ENCODE measurements at places on chromosomes 5 and 9.

GRCh38 chr5:174337276-174338184, 292.0 kb downstream of the NSG2 start:
- no peak for DNase-seq

- DNase-seq, result no peak
These were observed 52.6 kb upstream of the TNC start for GRCh38 chr9:115170358-115171073.

GRCh38 chr9:102534031-102534430, 461.1 kb upstream of the CYLC2 start:
- no peak for DNase-seq

- no peak for DNase-seq
These were observed 2217.4 kb upstream of the WWC1 start for GRCh38 chr5:166073901-166074581.

DNA sequence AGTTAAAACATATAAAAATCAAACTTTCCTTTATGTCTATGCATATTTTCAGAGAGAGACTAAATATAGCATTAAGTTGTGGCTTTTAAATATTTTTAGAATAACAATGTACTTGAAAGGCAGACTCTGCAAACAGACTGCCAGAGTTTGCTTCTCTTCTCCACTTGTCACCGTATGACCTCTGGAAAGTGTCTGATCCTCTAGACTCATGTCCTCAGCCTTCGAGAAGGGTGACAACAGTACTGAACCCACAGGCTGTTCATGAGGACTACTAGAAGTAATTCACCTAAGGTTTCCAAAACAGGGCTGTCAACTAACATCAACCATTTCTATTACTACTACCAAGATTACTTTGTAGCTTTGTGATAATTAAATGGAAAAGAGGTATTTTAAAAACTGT, 167.7 kb upstream of the TBCA start:
- DNase-seq, result no peak

- no peak for DNase-seq
These were observed 11.1 kb downstream of the GPR21 start for GRCh38 chr9:123044586-123044985.

DNA sequence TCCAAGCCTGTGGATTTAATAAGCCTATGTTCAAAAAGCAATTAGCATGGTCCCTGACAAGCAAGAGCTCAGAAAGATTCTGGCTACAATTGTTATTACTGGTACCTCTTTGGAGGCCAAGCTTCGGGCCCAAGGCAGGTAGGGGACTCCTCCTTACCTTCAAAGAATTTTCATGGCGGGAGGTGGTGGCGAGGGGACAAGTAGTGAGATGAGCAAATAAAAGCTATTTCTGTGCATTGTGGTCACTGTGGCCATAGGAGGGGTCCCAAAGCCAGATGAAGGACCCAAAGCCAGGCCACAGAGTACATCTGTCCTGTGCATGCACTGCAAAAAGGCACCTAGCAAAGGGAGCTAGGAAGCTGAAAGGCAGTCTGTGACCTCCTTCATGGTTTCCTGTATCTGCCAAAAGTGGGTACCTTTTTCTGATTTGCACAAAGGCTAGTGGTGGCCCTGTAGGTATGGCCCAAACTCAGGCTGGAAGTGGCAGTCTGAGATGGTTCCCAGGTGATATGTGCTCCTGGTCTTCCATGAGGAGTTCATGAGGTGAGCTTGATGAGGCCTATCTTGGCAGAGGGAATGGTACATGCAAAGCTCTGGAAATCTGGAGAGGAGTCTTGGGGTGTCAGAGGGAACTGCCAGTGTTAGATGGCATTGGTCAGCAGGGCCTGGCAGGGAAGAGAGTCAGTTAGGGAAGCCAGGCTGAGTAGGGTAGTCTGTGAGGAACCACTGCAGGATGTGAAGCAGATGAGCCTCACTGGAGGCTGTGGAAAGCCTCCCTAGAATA, 3.3 kb upstream of the CXXC5 start:
- DNase-seq, result no peak

DNA sequence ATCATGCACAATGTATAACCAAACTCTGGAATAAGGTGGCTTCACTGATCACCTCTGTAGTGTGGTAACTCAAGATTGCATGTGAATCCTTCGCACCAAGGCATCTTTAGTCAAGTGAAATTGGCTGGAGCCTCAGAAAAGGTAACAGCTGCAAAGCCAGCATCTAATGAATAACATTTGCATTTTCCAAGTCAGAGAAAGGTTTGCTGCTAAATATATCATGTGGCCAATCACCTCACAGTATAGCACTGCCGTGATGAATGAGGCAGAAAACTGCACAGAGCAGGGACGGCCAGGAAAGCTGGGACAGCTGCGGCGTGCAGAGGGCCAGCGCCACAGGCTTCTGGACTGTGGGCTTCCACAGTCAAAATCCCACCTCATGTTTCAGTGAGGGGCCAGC, 18.5 kb downstream of the MRPS27 start:
- DNase-seq, result no peak

DNA sequence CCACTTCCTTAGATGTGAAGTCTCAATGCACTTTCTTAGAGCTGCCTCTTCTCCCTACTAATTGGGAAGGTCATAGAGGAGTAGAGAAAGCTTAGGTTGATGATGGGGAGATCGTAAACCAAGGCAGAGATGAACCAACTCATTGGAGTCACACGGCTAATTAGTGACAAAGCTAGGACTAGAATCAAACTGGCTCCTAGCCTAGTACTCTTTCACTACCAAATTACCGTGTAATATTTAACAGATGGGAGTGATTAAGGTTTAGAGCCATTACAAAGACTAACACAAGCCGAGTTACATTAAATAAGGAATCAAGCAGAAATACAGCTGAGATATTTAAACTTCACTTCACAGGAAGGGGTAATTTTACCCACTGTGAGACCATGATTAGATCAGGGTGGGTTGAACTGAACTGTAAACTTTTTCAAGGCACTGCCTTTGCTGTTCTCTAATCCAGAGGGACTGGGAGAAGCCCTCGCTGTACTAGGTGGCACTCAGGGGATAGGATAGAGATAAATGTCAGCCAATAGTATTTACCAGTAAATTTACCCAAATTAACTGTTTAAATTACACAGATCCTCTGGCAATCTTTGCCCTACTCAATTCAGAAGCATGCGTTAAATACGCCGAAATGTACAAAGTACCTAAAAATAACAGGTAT, 166.4 kb upstream of the PIK3R1 start:
- DNase-seq, result no peak

DNA sequence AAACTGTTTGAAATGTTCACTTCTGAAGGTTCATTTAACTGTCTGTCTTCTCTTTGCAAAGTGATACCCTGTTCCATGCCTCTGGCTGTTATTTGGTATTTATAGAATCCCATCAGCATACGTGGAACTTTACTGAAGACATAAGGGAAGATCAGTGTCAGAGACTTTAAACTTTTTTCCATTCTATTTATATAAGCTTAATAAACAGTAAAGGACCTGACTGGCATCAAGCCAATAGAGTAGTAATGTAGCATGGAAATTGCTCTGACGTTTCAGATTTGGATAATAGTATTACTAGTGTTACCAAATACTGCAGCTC, 94.9 kb upstream of the MINAR2 start:
- DNase-seq, result no peak

DNA sequence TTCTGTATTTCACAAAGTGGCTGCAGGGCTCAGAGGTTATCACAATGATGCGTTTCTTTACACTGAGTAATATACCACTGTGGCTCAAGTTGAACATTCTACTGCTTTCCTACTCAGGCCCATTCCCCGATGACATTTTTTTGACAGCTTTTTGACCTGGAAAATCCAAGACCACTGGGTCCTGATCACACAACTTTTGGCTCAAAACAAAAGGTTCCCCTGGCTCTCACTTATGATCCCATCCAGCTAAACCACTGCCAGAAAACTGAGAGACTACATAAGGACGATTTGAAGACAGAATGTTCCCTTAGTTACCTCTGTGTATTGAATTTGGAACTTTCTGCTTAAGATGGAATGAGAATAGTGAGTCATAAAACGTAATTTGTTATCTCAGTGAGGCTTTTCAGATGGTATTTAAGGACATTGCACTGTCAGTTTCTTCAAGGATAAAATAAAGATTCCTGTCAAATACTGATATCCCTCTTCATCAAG, 78.0 kb upstream of the FBXL7 start:
- no peak for DNase-seq

DNA sequence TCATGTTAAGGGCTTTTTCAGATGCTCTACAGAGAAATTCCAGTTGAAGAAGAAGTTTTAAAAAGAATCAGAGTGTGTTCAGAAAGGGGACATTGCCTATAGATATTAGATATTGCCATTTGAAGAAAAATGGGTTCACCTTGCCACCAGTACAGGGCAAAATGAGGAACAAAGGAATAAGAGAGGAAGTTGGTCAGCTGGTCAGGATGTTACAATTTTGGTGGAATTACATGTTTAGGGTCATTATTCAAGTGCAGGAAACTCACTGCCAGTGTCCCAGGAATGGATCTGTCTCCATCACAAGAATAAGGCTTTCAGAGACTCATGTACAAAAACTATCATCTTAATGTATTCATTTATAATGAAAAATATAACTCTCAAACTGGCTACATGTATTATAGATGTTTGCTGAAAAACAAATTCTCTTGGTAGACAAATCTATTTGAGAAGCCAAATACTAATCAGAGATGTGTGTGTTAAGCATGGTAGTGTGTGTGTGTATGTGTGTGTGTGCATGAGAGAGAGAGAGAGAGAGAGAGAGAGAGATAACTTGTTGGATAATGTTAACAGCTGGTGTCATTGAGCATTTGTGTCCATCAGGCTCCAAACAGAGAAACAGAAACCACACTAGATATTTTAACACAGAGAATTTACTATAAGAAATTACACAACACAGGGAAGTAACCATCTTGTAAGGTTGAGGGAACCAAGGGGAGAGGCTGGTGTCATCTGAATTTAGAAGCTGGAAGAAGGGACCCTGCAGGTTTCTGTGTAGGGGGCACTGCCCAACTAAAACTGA, 5.0 kb upstream of the C1QTNF3 start:
- no peak for DNase-seq

DNA sequence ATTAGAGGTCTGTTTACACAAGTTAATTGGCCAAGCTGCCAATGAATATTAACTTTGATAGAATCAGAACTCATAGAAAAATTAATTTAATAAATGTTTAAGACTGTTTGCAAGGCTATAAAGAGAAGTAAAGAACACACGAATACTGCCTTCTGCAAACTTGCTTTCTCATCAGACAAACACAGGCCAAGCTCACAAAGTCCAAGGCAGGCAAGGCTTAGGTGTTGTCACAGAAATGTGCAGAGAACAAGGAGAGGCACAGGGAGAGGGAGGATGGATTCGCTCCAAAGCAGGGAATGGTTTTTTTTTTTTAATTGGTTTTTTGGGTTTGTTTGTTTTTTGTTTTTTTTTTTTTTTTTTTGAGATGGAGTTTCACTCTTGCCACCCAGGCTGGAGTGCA, 43.4 kb downstream of the RETREG1 start:
- no peak for DNase-seq

GRCh38 chr5:135031813-135032694, 2.0 kb downstream of the PITX1 start:
- DNase-seq, result no peak

- no peak for DNase-seq
These were observed 588 bp upstream of the ZBED3 start for GRCh38 chr5:77087484-77088261.

- DNase-seq, result no peak
These were observed 95.2 kb downstream of the FGF1 start for GRCh38 chr5:142590451-142591231.

DNA sequence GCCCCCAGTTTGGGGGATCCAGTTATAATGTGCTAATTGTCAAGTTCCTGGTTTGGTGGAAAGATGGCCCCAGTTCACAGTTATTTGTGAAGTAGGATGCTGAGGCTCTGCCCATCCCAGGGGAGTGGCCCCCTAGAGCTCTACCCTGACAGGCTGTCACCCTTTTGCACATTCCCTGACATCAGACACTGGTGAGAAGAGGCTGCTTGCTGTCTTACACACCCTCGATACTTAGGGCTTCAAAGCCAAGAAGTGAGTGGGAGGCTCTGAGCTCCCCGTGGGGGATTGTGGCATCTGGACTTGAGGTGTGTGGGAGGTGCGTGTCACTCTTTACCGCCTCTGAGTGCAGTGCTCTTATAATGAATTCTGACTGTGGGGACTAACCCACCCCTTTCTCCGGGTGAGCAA, 168.5 kb downstream of the DOCK2 start:
- DNase-seq, result no peak

DNA sequence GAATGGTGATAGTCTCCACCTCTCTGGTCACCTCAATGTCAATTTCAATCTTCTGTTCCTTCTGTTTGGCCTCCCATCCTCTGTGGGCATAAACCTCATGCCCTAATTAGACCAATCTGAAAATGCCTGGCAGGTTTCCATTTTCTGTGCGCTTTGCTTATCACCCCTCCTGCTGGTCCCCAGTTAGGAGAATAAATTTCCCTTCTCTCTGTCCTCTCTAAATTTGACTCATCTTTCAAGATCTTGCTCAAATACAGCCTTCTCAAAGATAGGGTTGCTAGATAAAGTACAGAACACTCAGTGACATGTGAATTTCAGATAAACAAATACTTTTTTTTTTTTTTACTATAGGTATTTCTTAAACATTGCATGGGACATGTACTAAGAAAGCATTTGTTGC, 69.4 kb upstream of the CD180 start:
- DNase-seq, result no peak

GRCh38 chr9:108724652-108725051, 131.1 kb downstream of the ACTL7B start:
- no peak for DNase-seq

DNA sequence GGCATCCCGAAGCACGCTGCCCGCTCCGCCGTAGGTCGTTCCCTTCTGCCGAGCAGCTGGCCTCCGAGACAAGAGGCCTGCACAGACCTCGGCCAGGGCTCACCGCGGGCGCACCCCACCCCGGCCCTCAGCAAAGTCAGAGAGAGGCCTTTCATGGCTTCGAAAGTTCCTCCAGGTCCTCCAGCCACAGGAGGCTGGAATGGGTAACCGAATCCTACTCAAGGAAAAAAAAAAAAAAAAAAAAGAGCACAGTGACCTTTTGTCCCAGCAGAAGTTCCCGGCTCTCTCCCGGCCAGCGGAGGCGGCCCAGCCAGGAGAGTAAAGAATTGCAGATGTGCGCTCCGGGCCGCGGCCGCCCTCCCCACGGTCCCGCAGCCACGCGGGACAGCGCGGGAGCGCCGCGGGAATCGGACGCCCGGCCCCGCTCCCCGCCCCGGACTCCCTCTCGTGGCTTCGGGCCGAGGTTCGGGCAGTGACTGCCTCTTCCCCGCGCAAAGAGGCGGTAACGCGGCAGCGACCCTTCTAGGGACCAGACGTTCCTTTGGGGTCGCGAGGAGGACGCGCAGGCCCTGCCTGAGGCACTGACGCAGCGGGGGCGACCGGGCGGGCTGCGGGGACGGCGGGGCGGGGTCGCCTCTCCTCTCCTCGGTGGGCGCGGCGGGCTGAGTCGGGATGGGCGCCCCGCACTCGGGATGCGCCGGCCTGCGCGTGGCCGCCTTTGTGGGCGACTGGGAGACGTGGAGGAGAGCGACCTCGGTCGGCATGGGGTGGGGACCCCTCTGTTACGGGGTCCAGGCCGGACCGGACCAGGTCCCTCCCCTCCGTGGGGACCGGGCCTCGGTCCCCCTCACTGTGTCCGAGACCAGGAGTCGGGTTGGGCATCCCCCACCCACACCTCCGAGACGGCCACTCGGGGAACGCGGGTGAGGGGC, 754 bp downstream of the GFPT2 start:
- no peak for DNase-seq

GRCh38 chr5:54844905-54845566, 140.4 kb downstream of the ESM1 start:
- DNase-seq, result no peak

- no peak for DNase-seq
These were observed 94.9 kb downstream of the TMEM174 start for GRCh38 chr5:73267766-73268435.

GRCh38 chr5:151675611-151676313, 11.0 kb downstream of the SPARC start:
- DNase-seq, result no peak

All from activated naive CD4-positive, alpha-beta T cell (primary cell).